ENCODE measurements at places on chromosomes 4 and X. TPM values are rescaled to one million over a fixed set of nuclear protein-coding genes. Genes with fewer than 3 reads are reported as not detected.
A peak's percentile ranks its signal among the peaks of the same experiment; 100 is the strongest.

GRCh38 chr4:144507311-144508101, 138.4 kb upstream of the HHIP start:
- no peak for DNase-seq

The GUCY1B1 gene
- 1.1 TPM for total RNA-seq

The UTP3 gene
- 14.8 TPM for total RNA-seq

DNA sequence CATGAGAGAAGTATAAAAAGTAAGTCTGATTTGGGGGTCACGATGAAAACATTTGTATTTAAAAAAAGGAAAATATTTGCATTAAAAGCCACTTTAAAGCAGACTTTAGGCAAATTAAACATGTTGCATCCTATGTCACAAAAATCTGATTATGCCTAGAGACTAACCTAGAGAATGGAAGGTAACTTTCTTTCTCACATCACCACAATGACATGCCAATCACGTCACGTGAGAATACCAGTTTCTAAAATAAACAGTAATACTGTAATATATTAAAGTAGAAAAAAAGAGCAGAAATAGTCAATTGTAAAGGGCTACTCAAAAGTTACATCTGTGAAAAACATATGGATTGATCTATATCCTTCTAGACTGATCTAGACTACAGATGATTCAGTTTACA, 3.3 kb downstream of the CHIC2 start:
- no peak for DNase-seq

The TSPAN7 gene
- 77.5 TPM for total RNA-seq

DNA sequence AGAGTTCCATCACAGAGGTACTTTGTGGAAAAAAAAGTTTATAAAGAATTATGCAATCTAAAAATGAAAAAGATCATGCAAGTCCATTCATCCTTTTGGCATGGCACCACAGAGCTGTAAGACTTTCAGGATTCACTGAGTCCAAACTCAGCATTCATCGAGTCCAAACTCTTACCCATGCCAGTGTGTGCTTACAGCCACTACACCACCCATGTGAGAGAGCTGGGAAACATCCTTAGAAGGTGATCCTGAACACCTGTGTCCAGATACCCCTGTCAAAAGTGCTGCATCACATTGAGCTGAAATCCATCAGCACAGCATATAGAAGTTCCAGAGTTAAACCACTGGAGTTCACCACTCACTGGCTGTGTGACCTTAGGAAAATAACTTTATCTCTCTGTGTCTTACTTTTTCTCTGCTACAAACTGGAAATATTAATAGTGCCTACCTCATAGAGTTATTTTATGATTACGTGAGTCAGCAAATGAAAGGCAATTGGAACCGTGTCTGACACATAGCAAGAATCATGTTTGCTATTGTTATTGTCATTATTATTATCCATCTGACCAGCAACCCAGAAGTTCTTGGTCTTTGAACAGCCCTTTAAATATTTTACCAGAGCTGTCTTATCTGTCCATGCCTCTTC, 115.0 kb upstream of the FTHL17 start:
- no peak for DNase-seq

GRCh38 chr4:23234716-23235115, 542.0 kb downstream of the GBA3 start:
- no peak for DNase-seq

DNA sequence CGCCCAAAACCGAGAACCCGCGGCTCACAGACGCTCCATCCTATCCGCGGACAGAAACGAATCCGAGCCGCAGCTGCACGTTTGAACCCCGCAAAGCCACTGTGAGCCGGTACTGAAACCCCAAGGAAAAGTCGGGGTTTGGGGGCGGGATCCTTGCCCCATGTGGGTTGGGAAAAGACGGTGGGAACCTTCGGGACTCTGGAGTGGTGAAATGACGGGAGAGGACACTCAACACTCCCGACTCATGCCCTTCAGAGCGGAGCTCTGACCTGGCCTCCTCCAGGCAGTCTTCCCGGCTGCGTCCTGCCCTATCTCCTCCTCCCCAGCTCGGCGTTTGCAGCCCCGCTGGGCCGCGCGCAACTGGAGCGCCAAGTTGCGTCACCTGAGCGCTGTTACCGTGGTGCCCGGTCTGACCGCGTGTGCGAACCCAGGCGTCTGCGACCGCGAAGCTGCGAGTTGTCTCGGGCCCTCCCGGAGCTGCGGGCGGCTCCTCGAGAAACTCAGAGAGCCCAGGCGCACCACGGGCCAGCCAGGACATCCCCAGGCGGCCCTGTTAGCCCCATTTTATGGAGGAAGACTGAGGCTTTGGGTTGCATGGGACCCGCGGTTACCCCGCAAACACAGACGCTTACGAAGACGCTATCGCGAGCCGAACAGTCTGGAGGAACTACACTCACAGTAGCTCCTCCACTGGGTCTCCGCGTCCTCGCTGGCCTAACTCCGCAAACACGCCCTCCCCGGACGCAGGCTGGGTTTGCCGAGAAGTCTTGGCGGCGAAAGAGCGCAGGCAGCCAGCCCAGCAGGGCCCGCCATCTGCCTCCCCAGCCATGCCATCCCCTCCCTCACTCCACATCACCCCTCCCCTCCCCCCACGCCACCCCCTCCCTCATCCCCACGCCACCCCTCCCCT, 20.3 kb upstream of the HMX1 start:
- DNase-seq = no peak

DNA sequence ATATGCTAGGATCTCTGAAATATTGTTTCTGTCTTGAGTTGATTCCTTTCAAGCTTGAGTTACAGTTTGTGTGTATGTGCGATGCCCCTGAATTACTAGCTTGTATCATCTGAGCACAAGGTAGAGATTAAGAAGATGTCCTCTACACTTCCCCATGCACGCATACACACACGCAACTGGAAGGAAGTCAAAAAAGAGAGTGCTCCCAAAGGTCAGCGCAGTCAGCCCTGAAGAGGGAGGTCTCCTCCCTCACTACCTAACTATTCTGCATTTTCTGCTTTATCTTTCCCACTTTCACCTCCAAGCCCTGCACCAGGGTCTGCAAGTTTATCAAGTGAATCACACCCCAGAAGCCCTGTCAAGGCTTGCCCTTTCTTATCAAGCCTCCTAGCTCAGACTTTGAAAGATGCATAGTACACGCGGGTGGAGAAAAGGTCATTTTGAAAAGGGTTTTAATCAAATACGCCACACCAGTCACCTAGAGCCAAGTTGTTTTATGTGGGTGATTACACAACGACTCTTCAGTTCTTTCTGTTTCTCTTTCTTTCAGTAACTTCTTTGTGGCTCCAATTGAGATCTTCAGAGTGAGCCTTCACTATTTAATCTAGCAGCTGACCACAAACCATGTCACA, 127.7 kb downstream of the ASB9 start:
- DNase-seq = no peak

The SPP1 gene
- total RNA-seq = 1,528 TPM

The HTN1 gene
- total RNA-seq = not detected

- DNase-seq = no peak
Measured at GRCh38 chr4:125461676-125462363, 147.1 kb downstream of the FAT4 start.

DNA sequence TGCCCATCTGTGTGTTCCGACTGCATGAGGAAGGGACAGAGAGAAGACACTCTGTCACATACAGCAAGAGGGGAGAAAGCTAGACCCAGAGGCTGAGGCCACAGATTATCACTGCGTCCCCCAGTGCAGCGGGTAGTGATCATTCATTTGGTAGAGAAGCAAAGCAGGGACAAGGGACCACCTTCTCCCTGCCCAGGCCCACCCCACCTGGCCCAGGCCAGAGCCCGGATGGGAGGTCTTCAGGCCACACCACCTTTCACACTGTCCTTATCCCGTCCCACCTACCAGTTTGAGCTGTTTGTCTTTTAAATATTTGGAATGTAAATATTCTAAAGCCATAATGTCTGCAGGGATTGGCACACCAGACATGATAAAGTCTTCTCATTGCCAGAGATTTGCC, 10.6 kb downstream of the TNIP2 start:
- no peak for DNase-seq

- DNase-seq = no peak
Measured at GRCh38 chrX:26208012-26208411, 8.0 kb upstream of the MAGEB5 start.

- DNase-seq = no peak
Measured at GRCh38 chr4:81814987-81815541, 343.4 kb upstream of the RASGEF1B start.

GRCh38 chrX:12379671-12380070, 241.4 kb downstream of the FRMPD4 start:
- DNase-seq = no peak

GRCh38 chr4:79073471-79073870, 134.2 kb upstream of the PAQR3 start:
- DNase-seq = no peak

DNA sequence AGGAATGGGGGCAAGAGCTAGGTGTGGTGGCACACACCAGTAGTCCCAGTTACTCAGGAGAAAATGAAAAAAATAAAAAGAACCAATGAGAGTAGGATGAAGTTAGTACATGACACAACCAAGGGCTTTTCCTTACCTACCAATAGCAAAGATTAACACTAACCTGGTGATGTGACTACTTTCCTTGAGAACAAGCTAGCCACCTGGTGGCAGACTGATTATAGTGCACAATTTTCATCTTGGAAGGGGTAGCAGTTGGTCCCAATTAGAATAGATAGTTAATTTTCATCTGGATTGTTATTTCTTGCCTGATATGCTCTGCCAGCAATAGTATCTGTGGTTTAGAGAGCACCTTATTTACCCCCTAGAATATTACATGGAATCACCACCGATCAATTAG, 1216.8 kb upstream of the PABPC4L start:
- DNase-seq = peak; percentile 6

DNA sequence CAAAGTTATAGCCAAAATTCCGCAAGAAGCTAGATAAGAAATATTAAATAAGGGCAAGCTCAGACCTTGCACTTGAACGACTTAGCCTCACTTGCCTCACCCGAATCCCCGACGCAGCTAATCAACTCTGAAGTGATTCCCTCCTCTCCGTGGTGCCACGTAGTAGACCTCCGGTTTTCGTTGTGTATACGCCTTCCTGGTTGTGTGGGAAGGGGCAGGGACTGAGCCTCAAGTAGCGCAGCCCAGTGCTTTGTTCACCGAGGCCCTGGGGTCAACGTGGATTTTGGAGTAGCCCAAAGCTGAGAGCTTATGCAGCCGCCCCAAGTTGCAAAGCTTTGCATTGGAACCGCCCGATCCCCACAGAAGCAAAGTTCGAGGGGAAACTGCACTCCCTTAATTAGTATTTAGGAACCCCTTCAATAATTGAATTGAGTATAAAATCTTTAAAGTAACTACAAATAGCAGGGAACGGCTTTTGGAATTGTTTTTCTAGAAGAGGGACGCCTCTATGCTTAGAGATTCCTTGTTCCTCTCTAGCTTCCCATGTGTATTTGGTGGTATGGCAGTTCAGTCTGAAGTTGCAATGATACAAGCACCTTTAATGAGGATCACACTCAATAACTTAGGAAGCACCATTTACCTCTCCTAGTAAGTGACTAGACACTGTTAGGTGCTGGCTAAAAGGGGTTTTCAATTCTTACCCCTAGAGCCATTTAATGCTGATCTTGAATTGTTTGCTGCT, 55.7 kb downstream of the LINC00632 start:
- peak; percentile 41 for DNase-seq

DNA sequence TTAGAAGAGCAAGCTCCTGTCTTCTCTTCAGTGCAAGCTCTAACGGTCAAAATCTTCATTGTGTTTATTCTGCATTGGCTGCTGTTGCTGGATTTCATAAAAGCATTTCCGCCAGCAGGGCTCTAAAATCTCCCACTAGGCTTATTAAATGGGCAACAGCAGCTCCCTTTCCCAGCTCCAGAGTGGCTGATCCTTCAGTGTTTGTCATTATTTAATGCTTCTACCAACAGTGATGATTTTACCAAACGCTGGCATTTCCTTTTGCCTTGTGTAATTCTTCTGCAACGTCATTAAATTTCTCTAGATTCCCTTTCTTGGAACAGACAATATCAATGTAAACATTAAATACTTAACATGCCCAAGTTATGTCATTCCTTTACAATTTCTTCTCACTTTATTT, 20.1 kb downstream of the SLC7A11 start:
- peak; percentile 85 for DNase-seq

DNA sequence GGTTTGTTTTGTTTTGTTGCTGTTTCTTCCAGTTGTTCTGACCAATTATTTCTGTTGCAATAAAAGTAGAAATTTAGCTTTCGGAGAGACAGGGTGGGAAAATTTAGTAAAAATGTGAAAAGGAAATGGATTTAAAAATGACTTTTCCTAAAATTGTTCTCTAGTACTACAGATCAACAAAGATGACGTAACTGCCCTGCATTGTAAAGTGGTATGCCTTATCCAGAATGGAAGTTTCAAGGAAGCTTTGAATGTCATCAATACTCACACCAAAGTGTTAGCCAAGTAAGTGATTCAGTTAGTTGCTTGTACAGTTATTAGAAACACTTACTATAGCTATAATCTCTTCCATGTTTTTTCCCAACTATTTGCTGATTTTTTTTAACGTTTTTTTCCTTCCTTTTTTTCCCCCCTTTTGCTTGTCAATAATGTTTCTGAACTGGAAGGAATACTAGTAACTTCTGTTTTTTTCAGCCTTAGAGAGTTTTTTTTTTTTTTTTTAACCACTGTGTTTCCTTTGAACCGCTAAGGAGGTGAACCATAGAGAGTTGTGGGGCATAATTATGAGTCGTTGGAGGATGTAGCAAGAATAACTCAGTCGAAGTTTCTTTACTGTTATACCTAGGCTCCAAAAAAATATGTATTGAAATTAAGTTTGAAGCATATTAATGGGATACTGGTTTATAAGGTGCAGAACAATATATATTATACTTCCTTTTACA, 2.2 kb downstream of the SRP72 start:
- DNase-seq = no peak

The FAM47A gene
- not detected for total RNA-seq

DNA sequence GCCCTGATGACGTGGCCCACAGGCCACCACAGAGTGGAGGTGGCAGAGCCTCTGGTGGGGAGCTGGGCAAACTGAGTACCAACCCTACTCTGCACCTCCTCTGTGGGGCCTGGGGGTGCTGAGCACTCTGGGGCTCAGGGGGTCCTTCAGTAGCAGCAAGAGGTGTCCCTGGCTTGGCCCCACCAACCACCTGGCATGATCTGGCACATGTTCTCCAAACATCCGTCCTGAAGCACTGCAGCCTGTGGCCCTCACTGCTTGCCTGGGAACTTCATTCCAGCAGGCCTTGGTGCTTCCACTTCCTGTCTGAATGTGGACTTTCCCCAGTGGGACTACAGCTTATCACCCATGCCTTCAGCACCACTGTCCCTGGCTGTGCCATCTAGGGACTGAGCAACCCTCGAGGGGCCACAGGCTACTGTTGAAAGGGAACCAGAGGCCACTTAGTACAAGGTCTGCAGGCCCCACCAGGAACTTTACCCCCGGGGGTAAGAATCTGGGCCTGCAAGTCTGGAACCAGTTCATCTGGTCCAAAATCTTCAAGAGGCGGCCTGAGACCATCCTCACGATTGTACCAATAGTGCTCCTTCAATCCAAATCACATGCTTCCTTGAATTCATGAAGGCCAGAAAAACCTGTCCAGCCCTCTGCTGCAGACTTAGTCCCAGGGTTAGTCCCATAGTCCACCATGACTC, 13.2 kb downstream of the TNIP2 start:
- no peak for DNase-seq

GRCh38 chrX:68821616-68822015, 7.2 kb upstream of the EFNB1 start:
- no peak for DNase-seq

GRCh38 chr4:91434631-91435030, 869.1 kb upstream of the GRID2 start:
- no peak for DNase-seq

The MSANTD1 gene
- 0.32 TPM for total RNA-seq

The SPANXA2 gene
- not detected for total RNA-seq
